Lung (tissue), 17 donors: ENCODE measurements at places on chromosomes 16 and 17. TPM values are rescaled to one million over a fixed set of nuclear protein-coding genes. Genes with fewer than 3 reads are reported as not detected.

The LAT gene
- 2.9 TPM for total RNA-seq

The MT1M gene
- total RNA-seq, result 51.9 TPM

The SLC13A2 gene
- not detected for total RNA-seq

GRCh38 chr16:68739964-68740627 lies 3.0 kb downstream of the CDH1 start:
- no peak for DNase-seq
- H3K36me3 ChIP-seq, result no peaks in the 10 kb centered on the region
- no peak overlapping the region for H3K4me3 ChIP-seq
- peak overlapping the region; percentile 77 for H3K27ac ChIP-seq
- peaks cover 13% of the 10 kb centered on the region for H3K4me1 ChIP-seq

DNA sequence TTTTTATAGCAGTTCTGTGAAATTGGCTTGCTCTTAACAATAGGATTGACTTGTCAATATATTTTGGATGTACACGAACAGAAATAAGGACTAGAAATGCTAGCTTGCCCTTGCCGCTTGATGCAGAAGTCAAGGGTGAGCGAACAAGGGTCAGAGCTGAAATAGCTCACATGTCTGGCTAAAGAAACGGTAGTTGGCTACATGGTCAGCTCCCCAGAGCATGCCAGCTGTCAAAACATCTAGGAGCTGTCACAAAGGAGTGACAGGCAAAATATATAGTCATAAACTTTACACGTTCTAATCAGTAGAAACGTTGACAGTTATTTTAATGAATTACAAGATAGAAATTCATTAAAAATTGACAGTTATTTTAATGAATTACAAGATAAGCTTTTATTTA lies 2.9 kb upstream of the MEIOB start:
- H3K36me3 ChIP-seq, result no peaks in the 10 kb centered on the region
- DNase-seq, result no peak
- no peak overlapping the region for H3K4me3 ChIP-seq
- no peak overlapping the region for H3K27ac ChIP-seq
- H3K4me1 ChIP-seq, result no peaks in the 10 kb centered on the region
- peaks cover 35% of the 10 kb centered on the region for H3K27me3 ChIP-seq

DNA sequence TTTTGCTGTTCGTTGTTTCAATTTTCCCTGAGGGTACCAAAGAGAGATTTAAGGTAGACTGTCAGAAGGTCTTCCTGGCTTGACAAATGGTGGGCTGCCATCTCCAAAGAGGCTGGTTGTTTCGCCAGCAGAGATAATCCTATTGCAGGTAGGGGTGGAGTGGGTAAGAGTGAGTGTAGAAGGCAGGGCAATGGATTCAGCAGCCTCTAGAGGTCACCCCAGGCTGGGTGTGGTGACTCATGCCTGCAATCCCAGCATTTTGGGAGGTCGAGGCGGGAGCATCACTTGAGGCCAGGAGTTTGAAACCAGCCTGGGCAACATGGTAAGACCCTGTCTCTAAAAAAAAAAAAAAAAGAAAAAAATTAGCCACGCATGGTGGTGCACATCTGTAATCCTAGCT lies 34.6 kb downstream of the DCAKD start:
- H3K4me3 ChIP-seq, result no peak overlapping the region
- H3K27ac ChIP-seq, result no peak overlapping the region
- no peaks in the 10 kb centered on the region for H3K36me3 ChIP-seq
- H3K27me3 ChIP-seq, result peaks cover 19% of the 10 kb centered on the region
- DNase-seq, result no peak
- no peaks in the 10 kb centered on the region for H3K4me1 ChIP-seq

The DNAH17 gene
- total RNA-seq, result 1.6 TPM

- H3K27ac ChIP-seq, result peak overlapping the region; percentile 69
- H3K36me3 ChIP-seq, result no peaks in the 10 kb centered on the region
- H3K4me3 ChIP-seq, result peak overlapping the region; percentile 74
- peak; percentile 46 for DNase-seq
- no peaks in the 10 kb centered on the region for H3K4me1 ChIP-seq
Observed at GRCh38 chr16:11669380-11670146, 1.3 kb downstream of the SNN start.

- no peak overlapping the region for H3K4me3 ChIP-seq
- H3K27me3 ChIP-seq, result no peaks in the 10 kb centered on the region
- H3K36me3 ChIP-seq, result no peaks in the 10 kb centered on the region
- H3K27ac ChIP-seq, result no peak overlapping the region
Observed at GRCh38 chr17:62161405-62162148, 96.5 kb upstream of the MED13 start.

DNA sequence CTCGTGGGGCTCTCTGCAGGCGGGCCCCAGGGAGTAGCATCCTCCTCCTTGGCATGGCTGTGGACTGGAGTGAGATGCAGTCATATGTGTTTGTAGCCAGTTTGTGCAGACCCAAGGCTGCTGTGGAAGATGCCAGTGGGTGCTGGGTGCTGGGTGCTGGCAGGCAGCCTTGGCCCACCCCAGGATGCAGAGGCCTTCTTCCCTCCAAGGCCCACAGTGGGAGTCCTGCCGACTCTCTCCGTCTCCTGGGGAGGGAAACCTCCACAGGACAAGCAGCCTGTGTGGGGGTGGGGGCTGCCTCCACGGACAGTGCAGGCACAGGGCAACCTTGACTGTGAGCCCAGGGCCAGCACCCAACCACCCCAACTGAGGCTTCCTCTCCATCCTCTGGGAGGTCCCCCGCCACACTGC lies 13.8 kb upstream of the TMEM92 start:
- H3K27ac ChIP-seq, result no peak overlapping the region
- DNase-seq, result no peak
- H3K4me3 ChIP-seq, result no peak overlapping the region
- no peaks in the 10 kb centered on the region for H3K36me3 ChIP-seq
- no peaks in the 10 kb centered on the region for H3K27me3 ChIP-seq
- H3K4me1 ChIP-seq, result no peaks in the 10 kb centered on the region

The TP53TG3F gene
- total RNA-seq, result not detected

- no peaks in the 10 kb centered on the region for H3K27me3 ChIP-seq
- H3K4me3 ChIP-seq, result no peak overlapping the region
- peak overlapping the region; percentile 30 for H3K27ac ChIP-seq
- DNase-seq, result no peak
- no peaks in the 10 kb centered on the region for H3K36me3 ChIP-seq
Observed at GRCh38 chr17:9104370-9105041, 83.2 kb downstream of the NTN1 start.

The KRT36 gene
- total RNA-seq, result not detected

- H3K27me3 ChIP-seq, result no peaks in the 10 kb centered on the region
- DNase-seq, result no peak
- no peak overlapping the region for H3K4me3 ChIP-seq
- H3K27ac ChIP-seq, result no peak overlapping the region
Observed at GRCh38 chr16:83059237-83059636, 432.5 kb downstream of the CDH13 start.

The PNMT gene
- 4.3 TPM for total RNA-seq

- no peak overlapping the region for H3K27ac ChIP-seq
- DNase-seq, result peak; percentile 67
- no peaks in the 10 kb centered on the region for H3K36me3 ChIP-seq
- H3K4me1 ChIP-seq, result peaks cover 58% of the 10 kb centered on the region
- H3K27me3 ChIP-seq, result no peaks in the 10 kb centered on the region
Observed at GRCh38 chr16:85568519-85568918, 44.6 kb upstream of the GSE1 start.

GRCh38 chr16:50368410-50369132 lies at the start of gene BRD7:
BRD7 (minus strand) TSS chr16:50368988; CDS start chr16:50368774, 214 bp downstream.
- peaks cover 4% of the 10 kb centered on the region for H3K4me1 ChIP-seq
- H3K27me3 ChIP-seq, result no peaks in the 10 kb centered on the region
- H3K36me3 ChIP-seq, result peaks cover 7% of the 10 kb centered on the region
- peak within 1 kb of the TSS; percentile 49 for H3K27ac ChIP-seq
- peak within 1 kb of the TSS; percentile 95 for H3K4me3 ChIP-seq
- DNase-seq, result peak; percentile 83

The DPEP2 gene
- total RNA-seq, result 9.2 TPM

The PIK3R5 gene
- 14.6 TPM for total RNA-seq

GRCh38 chr17:32157225-32157624 lies 14.9 kb downstream of the RHOT1 start:
- no peak for DNase-seq
- H3K4me1 ChIP-seq, result no peaks in the 10 kb centered on the region
- H3K27me3 ChIP-seq, result no peaks in the 10 kb centered on the region
- H3K27ac ChIP-seq, result no peak overlapping the region
- peaks cover 26% of the 10 kb centered on the region for H3K36me3 ChIP-seq

- H3K4me1 ChIP-seq, result peaks cover 23% of the 10 kb centered on the region
- peak overlapping the region; percentile 52 for H3K27ac ChIP-seq
- H3K4me3 ChIP-seq, result no peak overlapping the region
Observed at GRCh38 chr17:75090871-75091854, 3.4 kb downstream of the SLC16A5 start.

DNA sequence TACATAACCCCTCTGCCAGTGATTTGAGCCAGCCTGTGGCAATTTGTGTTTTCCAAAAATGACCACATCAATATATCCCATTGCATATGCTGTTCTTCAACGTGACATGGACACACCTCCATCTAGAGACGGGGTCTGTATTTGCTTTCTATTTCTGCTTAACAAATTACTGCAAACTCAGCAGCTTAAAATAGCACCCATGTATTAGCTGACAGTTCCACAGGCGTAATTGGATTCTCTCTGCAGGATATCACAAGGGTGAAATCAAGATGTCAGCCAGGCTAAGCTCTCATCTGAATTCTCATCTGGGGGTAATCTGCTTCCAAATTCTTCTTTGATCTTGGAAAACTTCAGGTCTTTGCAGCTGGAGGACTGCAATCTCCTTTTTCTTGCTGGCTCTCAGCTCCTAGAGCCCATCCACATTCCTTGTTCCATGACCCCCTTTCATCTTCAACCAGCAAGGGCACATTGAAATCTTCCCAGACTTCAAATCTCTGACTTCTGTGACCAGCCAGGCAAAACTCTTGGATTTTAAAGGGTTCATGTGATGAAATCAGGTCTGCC lies 8.2 kb downstream of the KRT9 start:
- no peak for DNase-seq
- no peaks in the 10 kb centered on the region for H3K4me1 ChIP-seq
- no peaks in the 10 kb centered on the region for H3K36me3 ChIP-seq
- H3K27ac ChIP-seq, result no peak overlapping the region
- no peak overlapping the region for H3K4me3 ChIP-seq

DNA sequence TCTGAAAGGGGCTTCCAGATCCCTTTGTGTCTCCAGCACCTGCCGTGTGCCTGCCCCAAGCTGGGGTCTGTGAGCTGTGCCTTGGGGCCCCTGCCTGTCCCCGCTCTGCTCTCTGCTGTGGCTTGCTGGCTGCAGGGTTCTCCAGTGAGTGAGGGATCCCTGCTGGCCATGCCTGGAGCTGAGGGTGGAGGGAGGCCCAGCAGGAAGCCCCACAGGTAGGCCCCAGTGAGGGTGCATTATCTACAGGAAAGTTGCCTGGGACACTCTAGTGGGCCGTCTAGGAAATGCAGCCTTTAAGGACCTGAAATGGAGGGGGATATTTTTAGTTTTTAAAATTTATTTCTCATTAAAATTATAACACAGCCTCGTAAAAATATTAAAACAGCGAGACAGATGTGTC lies 50.9 kb downstream of the JPH3 start:
- H3K4me1 ChIP-seq, result no peaks in the 10 kb centered on the region
- H3K27me3 ChIP-seq, result no peaks in the 10 kb centered on the region
- no peak for DNase-seq
- no peak overlapping the region for H3K27ac ChIP-seq

GRCh38 chr16:70267516-70267915 lies 15.8 kb upstream of the EXOSC6 start:
- no peak overlapping the region for H3K27ac ChIP-seq
- H3K4me3 ChIP-seq, result no peak overlapping the region
- H3K4me1 ChIP-seq, result no peaks in the 10 kb centered on the region
- peaks cover 49% of the 10 kb centered on the region for H3K36me3 ChIP-seq
- DNase-seq, result peak; percentile 28

GRCh38 chr17:13256545-13256944 lies 238.7 kb upstream of the ELAC2 start:
- DNase-seq, result no peak
- H3K27ac ChIP-seq, result no peak overlapping the region
- no peaks in the 10 kb centered on the region for H3K4me1 ChIP-seq
- H3K36me3 ChIP-seq, result no peaks in the 10 kb centered on the region
- H3K4me3 ChIP-seq, result no peak overlapping the region
- H3K27me3 ChIP-seq, result no peaks in the 10 kb centered on the region

GRCh38 chr17:52136166-52136565 lies 22.3 kb downstream of the CA10 start:
- H3K4me1 ChIP-seq, result no peaks in the 10 kb centered on the region
- H3K36me3 ChIP-seq, result no peaks in the 10 kb centered on the region
- no peak overlapping the region for H3K27ac ChIP-seq
- DNase-seq, result peak; percentile 3
- H3K27me3 ChIP-seq, result no peaks in the 10 kb centered on the region

DNA sequence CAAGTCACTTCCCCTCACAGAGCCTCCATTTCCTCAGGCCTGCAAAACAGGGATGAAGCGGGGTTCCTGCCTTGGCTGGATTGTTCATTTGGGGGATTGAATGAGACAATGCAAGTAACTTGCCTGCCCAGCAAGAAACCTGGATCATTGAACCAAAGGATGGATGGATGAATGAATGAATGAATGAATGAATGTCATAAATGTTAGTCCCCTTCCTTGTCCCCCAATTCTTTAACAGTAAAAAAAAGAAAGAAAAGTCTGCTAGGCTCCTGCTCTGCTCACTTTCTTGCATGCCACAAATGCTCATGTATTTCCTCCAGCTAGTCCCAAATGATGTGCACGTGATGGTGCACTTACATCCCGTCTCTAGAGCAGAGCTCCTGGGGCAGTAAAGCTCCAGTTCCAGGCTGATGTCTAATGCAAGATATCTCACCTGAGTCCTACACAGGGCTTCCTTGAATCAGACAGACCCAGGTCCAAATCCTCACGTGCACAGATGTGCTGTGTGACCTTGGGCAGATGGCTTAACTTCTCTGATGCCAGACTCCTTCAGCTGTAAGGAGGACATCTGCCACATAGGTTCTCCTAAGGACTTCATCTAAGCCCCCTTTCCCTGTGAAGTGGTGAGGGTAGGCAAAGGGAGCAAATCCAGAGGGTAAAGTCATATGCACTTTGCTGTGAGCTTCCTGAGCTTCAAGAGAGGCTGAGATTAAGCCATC lies 45.5 kb downstream of the C16orf82 start:
- no peaks in the 10 kb centered on the region for H3K36me3 ChIP-seq
- H3K27ac ChIP-seq, result no peak overlapping the region
- H3K4me1 ChIP-seq, result peaks cover 4% of the 10 kb centered on the region
- H3K27me3 ChIP-seq, result no peaks in the 10 kb centered on the region
- no peak for DNase-seq

DNA sequence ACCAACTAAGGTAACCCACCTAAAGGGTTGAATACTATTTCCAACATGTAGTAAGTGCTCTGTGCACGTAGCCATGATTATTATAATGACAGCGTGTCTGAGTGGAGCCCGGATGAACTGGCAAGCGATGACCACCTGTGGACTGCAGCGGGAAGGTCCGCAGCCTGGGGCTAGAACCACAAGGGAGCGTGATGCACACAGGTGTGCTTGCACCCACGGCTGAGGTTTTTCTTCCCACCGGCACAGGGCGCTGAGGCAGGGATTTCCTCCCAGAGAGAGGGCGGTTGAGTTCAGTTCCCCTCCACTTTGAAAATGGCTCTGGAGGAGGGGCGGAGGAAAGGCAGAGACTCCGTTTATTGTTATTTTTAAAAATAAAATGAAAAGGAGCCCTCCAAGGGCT lies 221.7 kb upstream of the HSBP1 start:
- no peaks in the 10 kb centered on the region for H3K27me3 ChIP-seq
- no peaks in the 10 kb centered on the region for H3K36me3 ChIP-seq
- H3K4me1 ChIP-seq, result no peaks in the 10 kb centered on the region
- DNase-seq, result no peak
- H3K4me3 ChIP-seq, result no peak overlapping the region

- H3K27me3 ChIP-seq, result no peaks in the 10 kb centered on the region
- no peaks in the 10 kb centered on the region for H3K36me3 ChIP-seq
- no peak overlapping the region for H3K4me3 ChIP-seq
- H3K27ac ChIP-seq, result no peak overlapping the region
- no peaks in the 10 kb centered on the region for H3K4me1 ChIP-seq
- DNase-seq, result no peak
Observed at GRCh38 chr17:81713556-81714411, 1.7 kb downstream of the SLC25A10 start.
